ENCODE measurements at places on chromosomes 16 and 17.
A peak's percentile ranks its signal among the peaks of the same experiment; 100 is the strongest.

GRCh38 chr17:50221864-50222545, 20.6 kb upstream of the COL1A1 start:
- peak; percentile 90 for DNase-seq

- DNase-seq, result no peak
Measured at GRCh38 chr16:88560714-88561484, 9.3 kb upstream of the ZC3H18 start.

- DNase-seq, result no peak
Measured at GRCh38 chr17:44647736-44648135, 8.5 kb upstream of the MEIOC start.

DNA sequence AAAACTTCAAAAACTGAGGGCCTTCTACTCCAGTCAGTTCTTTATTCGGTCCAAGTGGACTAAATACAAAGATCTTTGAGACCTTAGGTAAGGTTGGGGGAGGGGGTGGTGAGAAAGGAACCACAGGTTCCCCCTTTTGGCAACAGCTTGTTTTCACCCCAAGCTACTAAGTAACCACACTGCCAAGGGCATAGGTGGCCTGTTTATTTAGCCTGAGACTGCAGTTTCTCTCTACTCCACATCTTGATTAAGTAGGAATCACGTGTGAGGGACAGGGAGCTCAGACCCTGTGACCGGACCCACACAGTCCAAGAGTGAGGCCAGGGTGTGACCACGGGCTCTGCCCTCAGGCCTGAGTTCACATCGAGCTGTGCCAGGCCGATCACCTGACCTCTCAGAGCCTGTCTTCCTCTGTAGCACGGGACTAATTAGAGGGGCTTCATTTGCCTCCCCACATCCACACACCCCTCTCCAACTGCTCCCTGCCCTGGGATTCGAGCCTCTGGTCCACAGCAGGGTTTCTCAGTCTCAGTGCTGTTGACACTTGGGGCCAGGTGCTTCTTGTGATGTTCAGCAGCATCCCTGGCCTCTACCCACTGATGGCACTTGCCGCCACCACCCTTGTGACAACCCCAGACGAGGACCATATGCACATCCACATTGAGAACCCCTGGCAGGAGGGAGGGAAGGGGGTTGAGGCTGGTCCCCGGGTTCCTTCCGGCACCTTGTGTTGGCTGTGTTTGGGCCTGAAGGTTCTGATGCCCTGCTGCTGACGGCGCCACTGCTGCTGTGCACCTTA, 17.8 kb downstream of the ST6GALNAC2 start:
- DNase-seq, result peak; percentile 90

DNA sequence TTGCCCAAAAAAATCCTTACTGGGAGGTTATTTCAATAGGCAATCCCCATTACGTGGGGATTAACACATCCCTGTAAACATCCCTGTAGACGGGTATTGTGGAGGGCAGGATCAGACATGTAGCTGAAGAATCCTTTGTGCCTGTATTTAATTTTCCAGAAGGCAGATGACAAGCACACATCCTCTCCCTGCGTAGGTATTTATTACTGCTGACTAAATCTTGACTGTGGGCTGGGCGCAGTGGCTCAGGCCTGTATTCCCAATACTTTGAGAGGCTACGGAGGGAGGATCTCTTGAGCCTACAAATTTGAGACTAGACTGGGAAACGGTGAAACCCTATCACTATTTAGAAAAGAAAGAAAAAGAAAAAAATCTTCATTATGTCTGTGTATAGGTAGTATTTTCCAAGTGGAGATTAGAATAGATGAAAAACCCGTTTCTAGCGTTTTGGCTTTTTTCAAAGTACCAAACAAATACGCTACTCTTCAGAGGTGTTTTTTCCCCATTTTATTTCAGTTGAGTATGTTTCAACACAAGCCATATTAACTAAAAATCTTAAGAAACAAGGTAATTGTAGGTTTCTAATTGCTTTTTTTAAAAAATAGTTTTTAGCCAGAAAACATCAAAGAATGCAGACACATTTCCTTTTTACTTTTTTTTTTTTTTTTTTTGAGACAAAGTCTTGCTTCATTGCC, 1.5 kb upstream of the MARF1 start:
- DNase-seq, result no peak

DNA sequence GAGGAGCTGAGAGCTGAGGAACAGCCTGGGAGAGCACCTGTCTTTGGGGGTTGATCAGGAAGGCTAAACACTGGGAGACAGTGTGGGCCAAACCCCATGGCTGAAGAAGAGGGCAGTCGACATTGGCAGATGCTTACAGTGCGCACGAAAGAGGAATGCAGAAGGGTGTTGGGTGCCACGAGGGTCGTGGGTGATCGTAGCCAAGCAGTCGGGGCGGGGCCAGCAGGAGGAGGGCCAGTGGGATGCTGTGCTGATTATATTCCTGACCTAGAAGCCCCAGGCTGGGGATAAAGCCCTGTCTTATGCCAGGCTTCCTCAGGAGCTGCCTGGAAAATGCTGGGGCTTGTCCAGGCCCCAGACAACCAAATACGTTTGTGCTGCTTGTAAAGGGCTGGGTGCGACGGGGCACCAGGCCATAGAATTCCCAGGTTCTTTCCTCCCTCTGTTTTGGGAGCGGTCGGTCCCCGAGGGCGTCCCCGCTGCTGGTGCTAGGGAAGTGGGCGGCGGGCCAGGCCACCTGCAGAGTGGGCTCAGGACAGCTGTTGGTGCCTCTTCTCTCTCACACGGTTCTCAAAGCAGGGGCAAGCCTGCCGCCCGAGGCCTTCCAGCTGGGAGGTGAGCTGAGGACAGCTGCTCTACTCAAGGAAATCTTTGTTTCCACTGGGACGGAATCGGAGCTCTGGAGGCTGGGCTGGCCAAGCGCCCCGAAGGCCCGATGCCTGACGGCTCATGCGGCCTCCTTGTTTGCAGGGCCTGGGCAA, 10.0 kb downstream of the C1QTNF1 start:
- no peak for DNase-seq
